Left ventricle myocardium superior (tissue), 1 donor: ENCODE measurements at places on chromosomes 6 and 20.

DNA sequence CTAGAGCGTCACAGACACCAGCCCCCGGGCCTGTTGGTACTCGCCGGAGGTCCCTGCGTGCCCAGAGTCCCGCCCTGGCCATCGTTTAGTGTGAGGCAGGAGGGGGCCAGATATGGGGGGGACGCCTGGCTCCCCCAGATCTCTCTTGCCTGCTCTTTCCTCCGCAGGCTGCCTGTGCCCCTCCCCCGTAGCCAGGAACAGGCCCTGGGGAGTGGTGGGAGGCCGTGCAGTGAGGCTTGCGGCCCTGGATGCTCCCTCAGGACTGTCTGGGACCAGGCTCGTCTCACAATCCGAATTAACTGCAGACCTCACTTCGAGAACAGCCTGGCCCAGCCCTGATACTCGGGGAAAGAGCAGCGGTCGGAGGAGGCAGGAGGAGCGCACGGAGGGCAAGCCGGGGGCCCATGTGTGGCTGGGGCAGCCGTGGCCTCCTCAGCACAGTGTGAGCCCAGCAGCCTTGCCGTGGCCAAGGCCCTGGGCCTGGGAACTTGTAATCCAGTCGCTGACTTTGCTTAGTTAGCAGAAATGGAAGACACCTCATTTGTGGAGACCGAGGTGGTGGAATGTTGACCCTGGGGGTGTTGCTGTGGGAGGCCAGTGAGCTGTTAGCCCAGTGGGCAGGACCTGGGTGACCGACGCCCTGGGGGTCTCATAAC is 28.7 kb downstream of the FRMD1 start:
- DNase-seq: peak; percentile 33

DNA sequence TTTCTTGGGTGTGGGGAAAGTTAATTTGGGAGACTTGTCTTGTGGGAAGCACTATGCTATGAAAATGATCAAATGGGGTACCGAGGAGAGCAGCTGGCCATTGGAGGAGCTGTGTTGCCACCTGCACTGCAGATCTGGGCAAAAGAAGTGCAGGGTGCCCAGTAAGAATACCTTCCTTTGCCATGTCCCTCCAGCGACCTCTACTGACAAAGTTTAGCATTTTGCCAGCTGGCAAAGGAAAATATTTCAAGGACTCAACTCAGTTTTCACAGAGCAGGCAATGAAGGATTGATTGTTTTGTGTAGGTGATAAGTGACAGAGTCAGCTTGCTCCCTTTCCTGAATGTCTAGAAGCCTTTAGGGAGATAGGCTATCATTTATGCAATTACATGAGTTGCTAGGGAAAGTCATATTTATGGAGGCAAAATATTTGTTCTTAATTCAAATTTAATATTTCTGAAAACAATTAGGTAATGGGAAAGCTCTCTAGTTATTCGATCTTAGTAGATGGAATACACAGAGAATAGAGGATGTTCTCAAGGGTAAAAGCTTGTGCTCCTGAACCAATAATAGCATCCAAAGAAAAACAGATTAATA is 118.4 kb downstream of the FARS2 start:
- no peak for DNase-seq

DNA sequence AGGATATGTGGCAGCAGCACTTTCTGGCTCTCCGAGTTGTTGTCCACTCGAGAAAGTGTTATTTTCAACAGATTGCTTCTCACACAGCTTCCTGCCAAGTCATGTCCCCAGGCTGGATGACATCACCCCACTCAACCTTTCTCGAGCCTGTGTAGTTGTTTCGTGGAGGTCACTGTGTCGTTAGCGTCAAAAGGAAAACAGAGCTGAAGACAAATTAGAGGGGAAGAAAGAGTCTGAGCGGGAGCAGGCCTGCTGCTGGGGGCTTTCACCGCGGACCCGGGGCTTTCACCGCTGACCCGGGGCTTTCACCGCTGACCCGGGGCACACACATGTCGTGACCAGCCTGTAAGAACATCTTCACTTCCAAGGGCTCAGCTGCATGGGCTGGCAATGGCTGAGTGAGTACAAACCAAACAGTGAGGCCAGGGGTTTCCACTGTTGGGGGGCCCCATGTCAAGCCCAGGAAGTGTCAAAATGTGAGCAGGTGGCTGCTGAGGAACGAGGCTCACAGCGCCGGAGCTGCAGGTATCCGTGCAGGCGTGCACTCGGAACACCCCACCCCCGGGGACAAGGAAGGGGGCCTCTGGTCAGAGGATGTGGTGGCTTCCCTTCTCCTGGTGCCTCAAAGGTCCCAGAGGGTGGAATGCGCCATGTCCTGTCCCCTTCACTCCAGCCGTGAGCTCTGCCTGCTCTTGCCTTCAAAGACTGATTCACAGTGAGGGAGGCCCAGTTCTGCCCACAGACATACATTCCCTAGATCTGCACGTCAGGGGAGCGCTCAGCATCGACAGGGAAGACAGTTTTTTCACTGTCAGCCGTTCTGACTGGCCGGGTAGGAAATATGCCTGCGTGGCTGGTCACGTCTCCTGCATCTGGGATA is 365.9 kb downstream of the TAF4 start:
- DNase-seq: no peak

DNA sequence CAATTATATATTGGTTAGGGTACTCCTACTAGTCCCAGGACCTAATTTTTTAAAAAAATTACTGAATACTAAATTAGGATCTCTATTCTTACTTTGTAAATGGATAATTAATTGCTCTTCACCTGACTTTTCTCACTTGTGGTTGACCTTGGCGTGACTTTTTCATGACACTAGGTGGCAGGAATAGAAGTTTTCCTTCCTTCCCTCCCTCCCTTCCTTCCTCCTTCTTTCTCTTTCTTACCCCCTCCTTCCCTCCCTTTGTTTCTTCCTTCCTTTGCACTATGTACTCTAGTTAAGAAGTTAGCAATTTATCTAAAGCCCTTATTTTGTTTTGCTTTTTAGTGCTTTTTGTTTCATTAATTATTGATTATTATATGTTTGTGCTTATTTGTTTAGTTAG is 20.4 kb upstream of the HBS1L start:
- DNase-seq: no peak

DNA sequence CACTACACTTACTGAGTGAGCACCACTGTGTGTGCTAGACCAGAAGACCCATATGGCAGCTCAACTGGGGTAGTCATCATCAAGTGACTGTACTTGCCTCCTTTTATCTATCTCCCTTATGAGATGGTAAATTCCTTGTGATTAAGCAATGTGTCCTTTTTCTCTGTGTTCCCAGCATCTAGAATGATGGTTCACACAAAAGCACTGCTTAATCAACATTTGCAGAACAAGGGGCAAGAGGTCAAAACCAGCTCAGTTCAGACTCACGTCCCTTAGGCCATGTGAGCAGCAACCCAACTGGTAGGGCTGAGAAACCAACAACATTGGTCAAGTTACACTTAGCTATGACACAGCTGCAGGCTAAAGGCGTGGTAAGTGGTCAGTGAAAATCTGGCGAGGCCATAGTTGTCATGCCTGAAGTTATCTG is 10.0 kb downstream of the TRAM2 start:
- DNase-seq: no peak

DNA sequence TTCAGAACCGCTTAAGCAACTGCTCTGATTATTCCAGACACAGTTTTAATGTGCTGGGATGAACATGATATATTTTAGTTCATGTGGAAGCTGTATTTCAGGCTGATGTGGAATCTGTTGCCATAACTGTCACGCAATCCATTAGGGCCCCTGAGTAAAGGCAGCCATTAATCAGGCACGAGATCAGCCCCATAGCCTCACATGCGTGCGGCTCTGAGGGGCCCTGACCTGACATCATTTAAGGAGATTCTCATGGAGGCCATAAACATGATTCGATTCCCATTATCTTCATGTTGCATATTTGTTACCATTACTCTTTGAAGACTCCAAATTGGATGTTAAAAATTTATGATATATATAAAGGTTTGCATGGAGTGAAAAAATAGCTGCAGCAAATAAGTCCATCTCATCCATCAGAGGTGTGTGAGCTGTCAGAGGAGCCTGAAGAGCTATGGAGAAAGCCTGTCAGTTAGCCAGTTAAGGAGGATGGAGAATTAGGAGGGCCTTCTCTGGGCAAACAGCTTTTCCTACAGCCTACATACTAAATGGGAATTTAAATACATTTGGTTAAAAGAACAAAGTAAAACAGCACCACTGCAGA is 89.6 kb downstream of the SOBP start:
- no peak for DNase-seq

DNA sequence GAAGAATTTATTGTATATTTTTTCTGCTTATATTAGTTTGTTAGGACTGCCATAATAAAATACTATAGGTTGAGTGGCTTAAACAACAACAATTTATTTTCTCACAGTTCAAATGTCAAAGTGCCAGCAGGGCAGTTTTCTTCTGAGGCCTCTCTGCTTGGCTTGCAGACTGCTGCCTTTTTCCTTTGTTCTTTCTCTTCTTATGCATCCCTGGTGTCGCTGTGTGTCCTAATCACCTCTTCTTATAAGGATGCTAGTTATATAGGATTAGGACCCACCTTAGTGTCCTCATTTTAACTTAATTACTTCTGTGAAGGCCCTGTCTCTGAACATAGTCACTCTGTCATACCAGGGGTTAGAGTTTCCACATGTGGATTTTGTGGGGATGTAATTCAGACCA is 354.4 kb downstream of the NKAIN2 start:
- DNase-seq: no peak

GRCh38 chr6:142686507-142686887 is 258.5 kb downstream of the HIVEP2 start:
- DNase-seq: no peak

DNA sequence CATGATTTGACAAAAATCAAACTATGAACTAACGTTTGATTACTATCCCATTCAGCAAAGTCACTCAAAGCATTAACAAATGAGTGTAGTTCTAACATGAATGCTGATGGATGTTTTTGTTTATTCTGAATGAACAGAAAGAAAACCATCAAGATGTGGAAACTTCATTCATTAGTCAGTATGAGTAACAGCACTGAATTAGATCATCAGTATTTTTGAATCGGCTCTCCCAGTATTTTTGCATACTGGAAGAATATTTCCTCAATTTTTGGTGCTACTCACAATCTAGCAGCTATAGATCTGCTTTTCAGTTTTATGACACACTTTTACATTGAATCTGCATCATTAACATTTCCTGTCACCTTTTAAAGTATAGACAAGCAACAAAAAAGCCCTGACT is 63.8 kb upstream of the CD83 start:
- no peak for DNase-seq

GRCh38 chr6:19836799-19837510 is at the start of gene ID4:
ID4 (plus strand) TSS chr6:19837370; CDS start chr6:19837755, 385 bp downstream.
- peak; percentile 94 for DNase-seq

DNA sequence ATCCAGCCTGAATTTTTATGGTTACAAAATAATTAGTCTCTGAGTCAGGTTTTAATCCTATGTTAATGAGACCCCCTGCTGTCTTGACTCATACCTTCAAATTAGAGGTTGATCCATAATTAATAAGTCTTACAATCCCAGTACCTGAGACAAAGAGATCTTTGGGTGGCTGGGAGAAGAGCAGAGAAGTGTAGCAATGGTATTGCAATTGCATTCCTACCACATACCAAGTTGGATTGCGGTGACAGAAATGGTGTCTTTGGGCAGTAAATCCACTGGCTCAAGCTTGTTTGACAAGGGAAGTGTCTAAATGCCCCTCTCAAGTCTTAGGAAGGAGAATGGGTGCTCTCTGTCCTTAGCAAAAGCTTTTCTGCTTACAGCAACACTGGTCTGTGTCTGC is 150.4 kb downstream of the BTBD3 start:
- no peak for DNase-seq

- DNase-seq: no peak
These were observed 38.5 kb upstream of the CAP2 start for GRCh38 chr6:17354700-17355403.

DNA sequence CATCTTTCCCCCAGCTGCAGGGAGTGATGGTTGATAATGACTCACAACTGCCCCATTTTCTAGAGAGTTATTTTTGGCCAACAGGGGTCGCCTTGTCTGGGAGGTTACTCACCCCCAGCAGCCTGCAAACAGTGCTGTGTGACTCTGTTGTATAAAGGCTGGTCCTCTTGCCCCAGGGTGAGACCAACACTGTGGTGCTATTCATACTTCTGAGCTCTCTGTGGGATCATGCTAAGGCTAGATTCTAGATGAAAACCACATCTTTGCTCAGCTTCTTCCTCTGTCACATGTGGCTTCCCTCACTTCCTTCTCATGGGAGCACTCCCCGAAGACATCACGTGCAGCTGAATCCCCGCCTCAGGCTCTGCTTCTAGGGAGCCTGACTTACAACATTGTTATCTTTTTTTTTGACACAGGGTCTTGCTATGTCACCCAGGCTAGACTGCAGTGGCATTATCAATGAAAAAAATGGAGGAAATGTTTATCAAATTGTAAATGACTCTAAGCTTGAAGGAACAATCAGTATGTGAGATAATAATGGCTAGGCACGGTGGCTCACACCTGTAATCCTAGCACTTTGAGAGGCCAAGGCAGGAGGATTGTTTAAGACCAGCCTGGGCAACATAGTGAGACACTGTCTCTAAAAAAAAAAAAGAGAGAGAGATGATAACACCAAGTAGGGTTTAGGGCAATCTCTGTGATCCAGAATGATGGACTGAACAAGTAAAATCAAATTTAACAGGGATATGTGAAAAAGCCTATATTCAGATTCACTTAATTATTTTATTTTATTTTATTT is 55.7 kb upstream of the SLC23A2 start:
- peak; percentile 41 for DNase-seq

- DNase-seq: no peak
These were observed 1299.3 kb upstream of the GJE1 start for GRCh38 chr6:140833408-140833807.

DNA sequence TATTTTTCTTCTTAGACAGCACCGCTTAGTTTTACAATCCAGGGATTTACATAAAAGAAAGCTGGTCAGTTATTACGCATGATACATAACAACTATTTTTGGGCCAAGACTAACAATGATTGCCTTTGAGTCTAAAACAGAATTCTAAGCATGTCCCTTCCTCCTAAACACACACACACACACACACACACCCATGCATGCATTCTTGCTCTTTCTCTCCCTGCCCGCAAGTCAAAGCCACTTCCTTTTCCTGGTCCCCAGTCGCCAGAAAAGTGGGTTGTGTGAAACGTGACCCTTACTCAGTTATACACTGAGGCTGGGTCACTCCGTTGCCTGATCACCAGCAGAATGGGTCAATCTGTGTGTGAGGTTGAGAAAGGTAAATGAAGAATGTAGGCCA is 31.4 kb downstream of the FYN start:
- DNase-seq: no peak

DNA sequence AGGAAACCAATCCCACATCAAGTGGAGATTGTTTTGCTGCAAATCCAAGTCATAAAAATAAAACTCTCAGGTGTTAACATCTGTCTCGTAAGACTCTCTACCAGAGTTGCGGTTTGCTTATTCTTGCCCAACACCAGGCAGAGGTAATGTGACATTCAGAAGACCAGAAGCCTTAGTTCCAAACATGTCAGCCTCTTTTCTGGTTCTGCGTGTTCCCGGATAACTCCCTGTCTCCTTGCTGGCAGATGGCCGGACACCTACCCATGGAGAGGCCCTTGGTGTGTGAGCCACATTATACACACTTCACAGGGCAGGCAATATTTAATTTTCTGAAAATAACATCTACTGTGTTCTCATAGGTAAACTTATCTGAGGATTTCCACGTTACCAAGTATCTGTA is 73.4 kb downstream of the GMPR start:
- no peak for DNase-seq

- no peak for DNase-seq
These were observed 91.9 kb upstream of the EYA2 start for GRCh38 chr20:46802722-46803121.

- no peak for DNase-seq
These were observed 1.3 kb downstream of the RNF146 start for GRCh38 chr6:127267646-127268625.

GRCh38 chr20:10553326-10553984 is 118.3 kb downstream of the SLX4IP start:
- DNase-seq: peak; percentile 75

- no peak for DNase-seq
These were observed 34.9 kb upstream of the UTRN start for GRCh38 chr6:144250276-144250675.
